ENCODE measurements at places on chromosomes 7 and 10.
A peak's percentile ranks its signal among the peaks of the same experiment; 100 is the strongest.

GRCh38 chr7:105764506-105764905, 111.9 kb downstream of the ATXN7L1 start:
- no peak for DNase-seq

DNA sequence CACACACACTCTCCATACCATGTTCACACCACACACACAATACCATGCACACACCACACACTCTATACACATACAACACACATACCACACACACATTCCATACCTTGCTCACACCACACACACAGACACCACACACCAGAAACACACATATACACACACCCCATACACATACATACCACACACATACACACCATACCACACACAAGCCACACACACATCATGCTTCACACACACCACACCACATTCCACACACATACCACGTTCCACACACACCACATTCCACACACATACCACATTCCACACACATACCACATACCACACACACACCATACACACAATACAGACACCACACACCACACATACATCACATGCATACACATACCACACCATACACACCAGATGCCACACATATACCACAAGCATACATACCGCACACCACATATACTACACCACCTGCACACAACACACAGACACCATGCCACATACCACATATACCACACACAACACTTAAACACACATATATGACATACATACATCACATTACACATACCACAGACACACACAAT, 282.7 kb downstream of the POU6F2 start:
- no peak for DNase-seq

DNA sequence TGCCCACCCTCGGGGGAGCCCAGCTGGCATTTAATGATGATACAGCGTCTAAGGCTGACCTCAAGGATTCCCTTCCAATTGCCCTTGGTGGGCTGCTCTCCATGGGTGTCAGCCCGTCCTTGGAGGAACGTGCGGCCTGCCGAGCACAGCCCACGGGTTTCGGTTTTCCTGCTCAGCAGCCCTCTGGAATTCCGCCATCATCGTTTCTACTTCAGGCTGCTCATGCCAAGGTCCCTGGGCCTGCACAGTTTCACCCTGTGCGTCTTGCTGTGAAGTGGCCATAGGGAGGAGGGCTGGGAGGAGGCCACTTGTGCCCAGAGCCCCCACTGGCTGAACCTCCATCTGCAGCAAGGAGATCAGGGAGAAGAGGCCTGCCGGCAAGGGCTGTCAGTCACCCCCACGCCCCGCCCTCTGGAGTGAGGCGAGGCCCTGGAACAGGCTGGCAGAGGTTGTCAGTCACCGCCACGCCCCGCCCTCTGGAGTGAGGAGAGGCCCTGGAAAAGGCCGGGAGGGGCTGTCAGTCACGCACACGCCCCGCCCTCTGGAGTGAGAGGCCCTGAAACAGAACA, 82.8 kb downstream of the CHST15 start:
- no peak for DNase-seq

DNA sequence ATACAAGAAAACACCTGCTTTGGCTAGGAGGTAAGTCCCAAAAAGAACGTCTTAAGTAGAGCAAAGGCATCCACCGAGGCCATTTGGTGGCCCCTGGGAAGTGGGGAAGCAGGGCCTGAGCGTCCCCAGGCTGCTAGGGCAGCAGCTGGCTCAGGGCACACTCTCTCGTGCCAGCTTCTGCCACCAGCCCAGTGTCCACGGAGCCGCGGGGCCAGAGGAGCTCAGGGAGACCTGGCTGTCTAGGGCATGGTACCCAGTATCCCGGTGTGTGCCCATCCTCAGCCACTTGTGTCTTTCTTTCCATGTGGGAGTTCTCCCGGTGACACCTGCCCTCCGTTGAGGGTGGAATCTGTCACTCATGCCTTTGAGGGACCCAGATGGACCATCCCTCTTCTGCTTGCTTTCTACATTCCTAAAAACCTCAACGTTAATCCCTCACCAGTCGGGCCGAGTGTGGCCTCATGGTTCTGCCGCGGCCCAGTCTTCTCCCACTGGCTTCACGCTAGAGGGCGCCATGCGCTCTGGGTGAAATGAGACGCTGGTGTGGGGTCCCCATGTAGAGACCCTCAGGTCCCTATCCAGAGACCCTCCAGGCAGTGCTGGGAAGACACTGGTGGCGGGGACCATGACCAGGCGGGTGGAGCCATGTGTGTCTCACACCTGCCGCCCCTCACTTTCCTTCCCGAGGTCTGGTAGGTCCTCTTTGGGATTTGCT, 9.5 kb upstream of the AP5Z1 start:
- no peak for DNase-seq

- DNase-seq: peak; percentile 6
These were observed 16.2 kb upstream of the NME8 start for GRCh38 chr7:37832194-37832593.

DNA sequence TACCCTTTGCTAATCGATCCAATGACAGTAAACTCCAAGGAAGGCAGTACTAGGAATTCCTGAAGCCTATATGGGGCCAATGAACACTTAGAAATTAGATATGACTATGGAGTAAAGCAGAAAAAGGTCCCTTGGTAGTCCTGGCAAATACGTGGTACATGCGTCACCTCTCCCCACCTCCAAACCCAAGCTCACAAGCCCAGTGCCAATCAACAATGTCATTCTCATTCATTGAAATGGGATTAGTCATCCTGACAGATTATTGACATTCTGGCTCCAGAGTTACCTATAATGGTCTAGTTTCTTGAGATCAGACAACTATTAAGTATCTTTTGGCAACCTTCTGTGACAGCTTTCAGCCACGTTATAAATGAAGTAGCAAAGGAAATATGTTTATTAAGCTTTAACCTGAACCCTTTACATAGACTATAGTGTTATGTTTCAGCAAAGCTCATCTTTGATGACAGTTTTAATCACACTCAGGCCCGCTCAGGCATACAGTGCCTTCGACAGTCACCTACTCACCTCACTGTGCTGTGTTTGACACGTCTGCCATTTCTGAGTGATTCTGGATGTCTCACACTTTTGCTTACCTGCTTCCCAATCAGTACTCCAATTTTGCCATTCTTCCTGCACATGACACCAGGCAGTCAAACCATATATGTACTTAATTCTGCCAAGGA, 69.6 kb upstream of the ADO start:
- DNase-seq: no peak

- DNase-seq: no peak
These were observed 30.8 kb upstream of the ZNF32 start for GRCh38 chr10:43679509-43679908.

- peak; percentile 33 for DNase-seq
These were observed 1.4 kb downstream of the CAV1 start for GRCh38 chr7:116525913-116526861.

GRCh38 chr7:116949941-116950801, 3.1 kb upstream of the ST7 start:
- no peak for DNase-seq

DNA sequence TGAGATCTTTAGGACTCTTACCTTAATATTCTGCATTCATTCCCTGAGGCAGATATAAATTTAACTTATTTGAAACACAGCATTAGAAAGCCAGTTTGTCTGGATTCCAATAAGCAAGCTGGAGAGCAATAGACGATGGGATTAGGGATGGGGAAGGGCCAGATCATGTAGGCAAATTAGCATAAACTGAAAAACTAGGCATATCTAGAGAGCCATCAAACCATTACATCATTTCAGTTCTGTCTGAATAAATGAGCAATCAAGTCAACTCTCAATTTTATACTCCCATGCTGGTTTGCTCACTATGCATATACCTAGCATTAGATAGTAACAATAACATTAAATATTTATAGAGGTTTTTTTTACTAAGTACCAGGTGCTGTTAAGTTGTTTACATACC, 583.6 kb upstream of the LRRN3 start:
- DNase-seq: no peak

DNA sequence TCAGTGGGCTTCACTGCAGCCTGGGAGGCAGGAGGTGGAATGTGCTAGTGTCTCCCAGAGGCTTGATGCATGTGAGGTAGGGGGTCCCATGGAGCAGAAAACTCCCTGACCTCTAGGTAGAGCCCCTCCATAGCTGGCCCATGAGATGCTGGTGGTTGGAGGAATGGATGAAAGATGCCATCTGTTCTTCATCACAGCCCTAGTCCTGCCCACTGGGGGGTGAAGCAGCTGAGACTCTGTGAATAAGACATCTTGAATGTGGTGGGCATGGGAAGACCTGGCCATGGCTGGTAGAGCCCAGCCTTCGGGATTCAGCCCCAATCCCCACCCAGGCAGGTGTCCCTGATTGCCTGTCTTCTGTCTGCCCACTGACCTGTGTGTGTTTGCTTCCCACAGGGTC, 92.5 kb downstream of the COL13A1 start:
- DNase-seq: no peak

DNA sequence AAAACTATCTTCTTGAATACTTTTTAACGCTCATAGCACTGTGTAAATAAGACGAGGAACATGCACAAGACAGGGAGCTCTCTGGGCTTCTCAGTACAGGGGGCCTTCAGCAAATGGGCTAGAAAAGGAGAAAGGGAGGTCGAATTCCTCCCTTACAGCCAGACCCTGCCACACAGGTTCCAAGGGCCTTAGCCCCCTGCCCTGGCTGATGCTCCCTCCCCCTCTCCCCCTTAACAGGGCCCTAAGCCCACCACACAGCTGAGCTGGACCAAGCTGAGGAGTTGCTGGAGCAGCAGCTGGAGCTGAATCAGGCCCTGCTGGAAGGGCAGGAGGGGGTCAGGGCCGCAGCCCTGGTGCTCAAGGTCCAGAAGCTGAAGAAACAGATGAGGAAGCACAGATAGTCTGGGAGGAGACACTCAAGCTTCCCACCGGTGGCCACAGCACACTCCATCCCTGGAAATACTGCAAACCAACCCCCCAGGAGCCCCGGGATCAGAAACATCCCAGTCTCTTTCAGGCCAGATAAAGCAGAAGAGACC, 153.9 kb downstream of the SNX13 start:
- DNase-seq: no peak
